ENCODE measurements at places on chromosomes 7 and 10.

DNA sequence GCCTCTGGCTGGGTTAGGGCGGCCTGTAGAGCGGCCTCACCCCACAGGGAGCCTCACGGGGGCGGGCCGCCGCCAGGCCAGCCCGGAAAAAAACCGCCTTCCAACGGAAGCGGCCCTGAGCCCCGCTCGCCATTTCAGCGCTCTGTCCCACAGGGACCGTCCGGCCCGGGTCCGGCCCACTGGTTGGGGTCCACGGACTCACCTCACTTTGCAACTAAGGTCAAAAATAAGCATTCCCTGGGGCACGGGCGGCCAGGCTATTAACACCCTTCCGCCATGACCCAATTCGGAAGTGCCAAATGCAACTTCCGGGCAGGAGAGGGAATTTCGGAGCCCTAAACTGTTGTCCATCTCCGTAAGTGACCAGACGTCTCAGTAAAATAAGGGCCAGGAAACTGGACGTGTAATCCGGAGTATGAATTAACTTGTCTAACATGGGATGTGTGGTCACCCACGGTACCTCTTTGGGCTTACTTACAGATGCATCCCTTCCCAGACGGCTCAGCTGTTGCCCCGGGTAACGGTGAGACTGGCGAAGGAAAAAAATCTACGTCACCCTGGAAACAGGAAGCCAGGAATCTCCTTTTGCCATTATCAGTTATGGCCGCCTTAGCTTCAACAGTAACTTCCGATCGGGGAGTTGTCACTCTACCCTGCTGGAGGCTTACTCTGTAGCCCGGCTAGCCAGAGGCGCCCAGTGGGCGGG is at the start of gene BBIP1:
Gene BBIP1 (minus strand): TSS at position 538 of the 706 bp plus-strand sequence. CDS start 1,023 bp downstream, outside the sequence.
- no peak for DNase-seq

DNA sequence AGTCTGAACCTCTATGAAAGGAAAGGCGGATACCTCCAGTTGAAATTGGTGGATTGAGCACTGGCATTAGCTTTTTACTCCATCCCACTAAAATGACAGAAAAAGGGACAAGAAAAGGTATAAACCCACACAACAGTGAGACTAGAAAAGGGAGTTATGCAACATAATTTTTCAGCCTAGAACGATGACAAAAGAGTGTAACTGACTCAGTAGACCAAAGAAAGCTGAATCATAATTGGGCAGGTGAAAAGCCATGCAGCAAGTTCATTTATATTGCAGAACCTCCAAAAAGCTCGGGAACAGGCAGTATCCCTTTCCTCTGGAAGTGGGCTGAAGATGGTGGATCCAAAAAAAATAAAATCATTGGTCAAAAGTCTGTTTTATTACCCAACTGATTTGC is 30.5 kb upstream of the ZCCHC24 start:
- DNase-seq: no peak

- DNase-seq: no peak
Measured at GRCh38 chr10:37734971-37735370, 122.4 kb downstream of the ZNF248 start.

DNA sequence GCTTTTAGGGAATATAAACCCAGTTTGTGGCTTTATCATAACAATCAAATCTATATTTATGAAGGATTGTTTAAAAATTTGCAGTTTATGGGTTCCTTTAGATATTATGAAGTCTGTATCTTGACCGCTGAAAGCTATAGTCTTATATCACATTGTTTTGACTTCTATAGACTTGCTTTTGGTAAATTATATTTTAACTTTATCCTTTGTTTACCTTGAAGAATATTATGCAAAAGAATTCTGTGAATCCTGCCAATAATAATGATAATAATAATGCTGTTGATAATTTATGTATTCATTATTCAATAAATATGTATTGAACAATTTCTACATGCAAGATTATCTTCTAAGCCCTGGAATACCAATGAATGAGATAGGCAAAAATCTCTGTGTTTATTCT is 101.9 kb upstream of the MTPN start:
- DNase-seq: no peak

DNA sequence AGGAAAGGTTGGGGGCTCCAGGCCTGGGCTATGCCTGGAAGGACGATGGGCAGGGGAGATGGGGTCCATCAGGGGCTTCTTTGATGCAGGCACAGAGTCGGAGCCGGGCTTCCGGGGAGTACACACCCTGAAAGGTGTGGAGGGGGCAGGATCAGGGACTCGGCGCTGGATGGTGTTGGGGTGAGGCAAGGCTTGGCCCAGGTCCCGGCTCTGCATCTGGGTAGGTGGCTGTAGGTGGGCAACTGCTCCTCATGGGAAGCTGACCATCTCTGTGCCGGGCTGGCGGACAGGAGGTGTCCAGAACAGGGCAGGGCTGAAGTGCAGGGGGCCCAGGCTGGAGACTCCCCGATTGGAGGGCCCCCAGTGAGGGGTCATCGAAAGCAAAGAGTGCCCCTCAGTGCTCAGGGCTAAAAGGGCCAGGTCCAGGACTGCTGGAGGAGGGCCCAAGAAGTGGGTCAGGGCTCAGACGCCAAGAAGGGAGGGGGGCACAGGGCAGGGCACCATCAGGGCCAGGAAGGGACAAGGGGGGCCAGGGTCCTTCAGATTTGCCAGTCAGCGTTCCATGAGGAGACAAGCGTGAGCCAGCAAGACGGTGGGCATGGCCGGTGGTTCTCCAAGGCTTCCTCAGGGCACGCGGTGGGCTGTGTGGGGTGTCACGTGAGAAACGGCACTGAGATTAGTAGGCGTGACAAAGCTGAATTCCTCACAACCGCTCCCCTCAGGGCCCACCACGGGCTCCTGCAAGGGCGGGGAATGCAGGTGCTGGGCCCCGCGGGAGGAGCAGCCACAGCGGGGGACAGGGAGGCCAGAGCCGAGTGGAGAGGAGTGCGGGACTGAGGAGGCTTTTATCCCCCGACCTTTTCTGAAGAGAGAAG is 97.0 kb downstream of the BMS1 start:
- no peak for DNase-seq

DNA sequence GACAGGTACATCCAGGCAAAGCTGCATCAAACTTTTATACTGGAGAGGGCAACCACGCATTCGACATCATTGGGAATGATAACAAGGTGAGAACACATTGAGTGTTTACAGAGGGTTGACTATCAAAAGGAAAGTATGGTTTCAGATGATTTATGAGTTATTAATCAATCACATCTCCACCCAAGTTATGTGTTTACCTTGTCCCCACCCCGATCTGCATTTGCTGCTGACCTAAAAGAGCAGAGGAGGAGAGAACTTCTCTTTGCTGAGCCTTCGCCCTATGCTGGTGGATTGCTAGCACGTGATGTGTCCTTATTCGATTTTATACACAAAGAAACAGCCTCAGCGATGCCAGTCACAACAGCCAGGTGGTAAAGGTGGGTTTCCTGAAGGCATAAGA is at the start of gene MSMB:
Gene MSMB (minus strand): TSS at position 9 of the 400 bp plus-strand sequence. CDS start 32 bp downstream, outside the sequence.
- DNase-seq: no peak

- no peak for DNase-seq
Measured at GRCh38 chr7:91550931-91551330, 286.7 kb downstream of the FZD1 start.

GRCh38 chr10:109934958-109935793 is 11.9 kb upstream of the XPNPEP1 start:
- DNase-seq: no peak

- no peak for DNase-seq
Measured at GRCh38 chr10:130333185-130333584, 197.0 kb downstream of the GLRX3 start.

DNA sequence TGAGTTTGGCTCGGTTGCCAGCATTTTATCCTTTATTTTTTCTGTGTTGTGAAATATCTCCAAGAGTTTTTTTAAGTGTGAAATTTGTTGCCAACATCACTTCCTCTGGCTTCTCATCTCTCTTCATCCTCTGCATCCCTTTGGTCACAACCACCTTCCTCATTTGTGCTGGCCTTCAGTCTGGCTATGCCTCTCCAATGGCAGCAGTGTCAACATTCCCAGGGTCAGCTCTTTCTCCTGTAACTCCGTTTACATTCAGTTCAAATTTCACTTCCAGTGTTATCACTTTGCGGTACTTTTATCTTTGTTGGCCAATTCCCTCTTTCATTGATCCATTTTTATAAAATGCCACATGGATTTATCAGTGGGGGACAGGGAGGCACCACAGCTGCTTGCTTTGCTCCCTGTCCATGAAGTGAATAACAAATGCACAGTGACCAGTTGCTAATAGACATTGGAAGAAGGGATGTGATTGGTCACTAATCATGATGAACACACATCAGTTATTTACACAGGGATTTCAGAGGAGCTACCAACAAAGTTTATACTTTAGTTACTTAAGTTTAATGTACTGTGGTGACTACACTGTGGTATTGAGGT is 311.4 kb upstream of the LRGUK start:
- no peak for DNase-seq

GRCh38 chr7:156122752-156123354 is 310.6 kb upstream of the SHH start:
- DNase-seq: no peak

- DNase-seq: no peak
Measured at GRCh38 chr7:63093481-63093880, 905.2 kb upstream of the ZNF722 start.

- no peak for DNase-seq
Measured at GRCh38 chr10:101225846-101226421, 3.3 kb downstream of the LBX1 start.

DNA sequence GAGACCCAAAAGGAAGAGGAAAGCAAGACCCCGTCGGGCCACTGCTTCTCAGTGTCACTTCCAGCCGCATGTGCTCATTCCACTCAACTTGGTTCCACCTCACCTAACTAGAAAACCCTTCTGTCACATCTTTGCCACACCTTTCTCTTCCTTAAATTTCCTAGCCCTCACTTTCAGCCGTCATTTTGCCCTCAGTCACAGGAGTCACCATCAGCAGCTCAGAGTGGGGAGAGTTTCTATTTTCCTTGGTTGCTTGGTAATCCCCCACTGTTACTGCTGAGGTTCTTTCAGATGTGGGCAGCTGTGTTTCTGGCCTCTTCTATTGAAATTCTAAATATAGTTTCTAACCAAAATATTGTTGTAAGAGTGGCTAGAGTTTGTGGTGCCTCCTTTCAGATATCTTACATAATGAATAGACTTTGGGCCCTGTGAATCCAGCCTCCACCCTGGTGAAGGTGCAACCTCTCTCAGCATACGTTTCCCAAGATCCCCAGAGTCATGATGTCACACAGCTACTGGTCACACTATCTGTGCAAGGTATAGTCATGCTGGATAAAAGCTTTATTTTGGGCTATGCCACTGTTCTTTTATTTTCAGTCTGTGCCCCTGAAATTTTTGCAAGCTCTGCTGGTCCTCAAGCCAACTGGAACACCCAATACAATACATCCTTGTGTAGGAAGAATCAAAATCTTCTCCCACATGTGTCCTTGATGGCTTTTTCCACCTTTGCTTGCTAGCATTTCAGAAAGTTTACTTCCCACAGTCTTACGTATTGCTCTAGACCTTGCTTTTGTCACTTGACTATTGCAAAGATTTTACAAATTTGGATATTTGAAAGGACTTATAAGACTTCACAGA is 9.2 kb downstream of the AGBL3 start:
- no peak for DNase-seq

- no peak for DNase-seq
Measured at GRCh38 chr10:129258283-129258923, 208.6 kb upstream of the MGMT start.

GRCh38 chr7:108038986-108039385 is 36.0 kb upstream of the LAMB1 start:
- no peak for DNase-seq

GRCh38 chr7:5309146-5309545 is 26.4 kb downstream of the SLC29A4 start:
- no peak for DNase-seq

- DNase-seq: no peak
Measured at GRCh38 chr7:112064627-112065385, 141.4 kb downstream of the DOCK4 start.

DNA sequence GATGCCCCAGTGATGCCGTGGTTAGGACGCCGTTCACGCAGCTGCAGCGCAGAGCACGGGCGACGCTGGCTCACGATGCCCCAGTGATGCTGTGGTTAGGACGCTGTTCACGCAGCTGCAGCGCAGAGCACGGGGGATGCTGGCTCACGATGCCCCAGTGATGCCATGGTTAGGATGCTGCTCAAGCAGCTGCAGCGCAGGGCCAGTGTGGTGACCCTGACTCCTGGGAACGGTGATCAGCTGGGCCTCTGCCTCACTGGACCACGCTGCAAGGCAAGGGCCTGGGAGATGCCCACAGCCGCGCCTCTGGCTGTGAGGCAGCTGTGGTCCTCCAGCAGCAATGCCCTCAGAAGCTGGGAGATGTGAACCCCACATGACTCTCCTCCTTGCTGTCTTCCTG is 280.6 kb downstream of the DNAJB6 start:
- no peak for DNase-seq

- no peak for DNase-seq
Measured at GRCh38 chr10:36171953-36172940, 530.2 kb upstream of the FZD8 start.

GRCh38 chr10:126499744-126500143 is 111.5 kb upstream of the ADAM12 start:
- DNase-seq: no peak

DNA sequence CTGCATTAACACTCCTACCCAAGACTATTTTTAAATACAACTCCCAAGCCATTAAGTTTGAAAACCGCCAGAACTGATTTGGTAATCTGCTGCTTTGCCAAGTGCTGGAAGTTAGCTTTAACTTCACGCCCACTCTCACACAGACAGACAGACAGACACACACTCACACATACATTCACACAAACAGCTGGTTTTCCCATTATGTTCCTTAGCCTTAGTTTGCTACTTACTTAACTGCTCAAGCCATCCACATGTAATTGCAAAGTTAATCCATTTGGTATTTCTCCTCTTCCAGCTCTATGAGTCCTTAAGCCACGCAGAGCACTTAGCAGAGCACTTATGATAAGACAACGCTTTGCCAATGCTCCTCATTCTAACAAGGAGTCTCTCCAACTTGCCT is 8.3 kb downstream of the COBL start:
- DNase-seq: no peak

- no peak for DNase-seq
Measured at GRCh38 chr7:14637968-14638367, 264.6 kb downstream of the DGKB start.

DNA sequence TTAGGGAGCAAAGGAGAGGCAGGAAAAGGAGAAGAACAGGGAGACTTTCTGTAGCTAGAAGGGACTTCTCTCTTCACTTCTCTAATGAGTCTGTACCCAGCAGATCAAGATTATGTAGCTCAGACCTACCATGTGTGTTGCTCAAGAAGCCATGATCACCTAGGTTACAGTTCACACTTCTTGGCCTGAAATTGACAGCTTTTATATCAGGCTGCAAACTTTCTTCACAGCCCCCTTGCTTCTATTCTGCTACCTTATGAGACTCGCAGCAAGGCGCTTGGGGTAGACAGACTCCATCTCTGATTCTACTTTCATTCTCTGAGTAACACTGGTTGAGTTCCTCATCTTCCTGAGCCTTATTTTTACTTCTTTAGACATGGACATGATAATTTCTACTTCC is 19.6 kb upstream of the GIMAP2 start:
- no peak for DNase-seq

- no peak for DNase-seq
Measured at GRCh38 chr10:27449571-27449970, 54.5 kb upstream of the RAB18 start.

- peak; percentile 48 for DNase-seq
Measured at GRCh38 chr7:28180364-28181147, at the start of gene JAZF1. Gene JAZF1 (minus strand): TSS chr7:28180795.

All from neural crest cell (in vitro differentiated cells).